Activated naive CD4-positive, alpha-beta T cell treated with anti-CD3 and anti-CD28 coated beads, Interleukin-2, amount 10 ng/mL, durations not matched to agents 7 days and 5 days (primary cell): ENCODE measurements at places on chromosomes 11 and 22.

GRCh38 chr11:103988595-103988969 lies 47.9 kb upstream of the DDI1 start:
- no peak for DNase-seq

DNA sequence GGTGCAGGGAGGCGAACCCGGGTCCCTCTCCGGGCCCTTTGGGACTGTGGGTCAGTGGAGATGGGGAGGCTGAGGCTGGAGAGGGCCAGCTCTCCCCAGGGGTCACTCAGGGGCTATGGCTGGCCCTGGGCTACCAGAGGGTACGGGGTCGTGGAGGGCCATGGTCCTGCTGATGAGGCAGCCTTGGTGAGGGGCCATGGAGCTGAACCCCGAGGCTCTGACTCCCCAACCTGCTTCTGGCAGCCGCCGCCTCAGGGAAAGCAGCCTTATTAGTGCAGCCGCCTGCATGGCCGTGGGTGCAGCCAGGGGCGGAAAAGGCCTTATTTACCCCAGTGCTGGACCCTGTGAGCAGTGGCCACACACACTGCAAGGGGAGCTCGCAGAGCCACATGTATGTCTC lies 139.4 kb downstream of the MIAT start:
- DNase-seq, result no peak

DNA sequence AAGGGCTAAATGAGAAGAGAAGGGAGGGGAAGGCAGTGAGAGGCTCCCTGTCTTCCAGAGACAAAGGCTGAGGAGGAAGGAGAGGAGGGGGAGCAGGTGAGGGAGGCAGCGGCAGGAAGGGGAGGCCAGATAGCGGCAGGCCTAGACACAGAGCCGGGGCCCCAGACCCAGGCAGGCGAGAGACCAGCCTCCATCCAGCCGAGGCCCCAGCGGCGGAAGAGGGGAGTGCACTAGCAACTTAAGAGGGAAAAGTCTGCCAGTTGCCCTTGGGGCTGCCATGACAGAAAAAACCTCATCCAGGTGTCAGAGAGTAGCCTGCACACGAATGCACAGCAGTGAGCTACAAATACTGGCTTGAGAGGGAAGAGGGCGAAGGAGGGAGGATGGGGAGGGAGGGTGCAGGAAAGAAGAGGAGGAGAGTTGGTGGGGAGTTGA lies 46.7 kb downstream of the IGLL1 start:
- peak; percentile 46 for DNase-seq

DNA sequence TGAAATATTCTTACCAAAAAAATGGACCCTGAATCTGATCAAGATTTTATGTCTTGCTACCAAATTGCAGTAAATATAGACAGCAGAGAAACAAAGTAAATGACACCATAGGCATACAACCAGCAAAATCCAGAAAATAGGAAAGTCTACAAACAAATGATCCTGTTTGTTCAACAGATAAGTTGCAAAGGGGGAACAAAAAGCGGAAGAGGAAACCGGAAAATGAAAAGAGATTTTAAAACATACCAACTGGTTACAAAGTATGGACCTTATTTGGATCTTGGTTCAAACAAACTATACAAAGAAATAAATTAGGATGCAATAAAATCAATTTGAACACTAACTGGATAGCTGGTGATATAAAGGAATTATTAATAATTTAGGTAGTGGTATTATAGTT lies 92.0 kb downstream of the TMPRSS5 start:
- DNase-seq, result no peak

DNA sequence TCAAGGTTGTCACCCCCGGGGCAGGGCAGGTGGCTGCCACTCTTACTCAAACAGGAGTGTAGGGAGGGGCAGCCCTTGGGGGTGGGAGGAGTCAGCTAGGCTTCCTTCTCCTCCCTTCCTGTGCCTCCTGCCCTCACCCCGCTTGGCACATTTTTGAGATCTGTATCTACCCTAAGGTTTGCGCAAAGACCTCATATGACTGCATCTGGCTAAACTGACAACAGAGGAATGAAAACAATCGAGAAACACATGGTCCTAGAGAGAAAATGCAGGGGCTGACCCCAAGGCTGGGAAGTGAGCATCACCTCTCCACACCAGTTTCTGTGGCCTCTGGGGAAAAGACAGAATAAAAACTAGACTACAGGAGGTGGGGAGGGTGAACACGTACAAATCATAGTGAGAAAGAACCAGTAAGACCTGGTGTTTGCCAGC lies 28.1 kb downstream of the IGSF9B start:
- peak; percentile 86 for DNase-seq

DNA sequence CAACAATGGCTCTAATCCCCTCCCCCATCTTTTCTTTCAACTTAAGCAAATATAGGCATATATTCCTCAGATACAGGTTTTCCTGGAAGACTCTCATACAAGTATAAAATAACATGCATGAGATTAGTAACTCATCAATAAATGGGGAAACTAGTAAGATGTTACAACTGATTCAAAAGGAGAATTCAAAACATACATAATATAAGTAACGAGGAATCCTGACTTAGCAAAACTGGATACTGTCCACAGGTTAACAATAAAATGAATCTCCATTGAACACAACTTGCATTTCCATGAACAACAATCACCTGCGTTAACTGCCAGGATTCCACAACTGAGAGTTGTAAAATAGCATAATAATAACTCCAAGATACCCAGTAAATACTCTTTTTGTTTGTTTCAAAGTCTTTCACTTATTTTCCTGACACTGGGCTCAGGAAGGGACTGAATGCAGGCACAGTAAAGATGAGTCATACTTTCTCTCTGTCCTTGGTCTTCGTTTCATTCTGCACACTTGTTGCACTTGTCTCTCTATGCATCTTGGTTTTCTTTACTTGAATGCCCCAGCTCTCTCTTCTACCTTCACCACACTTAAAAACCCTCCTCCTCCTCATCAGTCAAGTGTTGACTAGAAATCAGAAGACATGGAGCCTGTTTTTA lies 8.1 kb downstream of the APIP start:
- DNase-seq, result no peak

- no peak for DNase-seq
These were observed 120.3 kb upstream of the ZC3H12C start for GRCh38 chr11:109972939-109973338.

GRCh38 chr11:67617243-67617953 lies 10.7 kb downstream of the NDUFV1 start:
- DNase-seq, result no peak

DNA sequence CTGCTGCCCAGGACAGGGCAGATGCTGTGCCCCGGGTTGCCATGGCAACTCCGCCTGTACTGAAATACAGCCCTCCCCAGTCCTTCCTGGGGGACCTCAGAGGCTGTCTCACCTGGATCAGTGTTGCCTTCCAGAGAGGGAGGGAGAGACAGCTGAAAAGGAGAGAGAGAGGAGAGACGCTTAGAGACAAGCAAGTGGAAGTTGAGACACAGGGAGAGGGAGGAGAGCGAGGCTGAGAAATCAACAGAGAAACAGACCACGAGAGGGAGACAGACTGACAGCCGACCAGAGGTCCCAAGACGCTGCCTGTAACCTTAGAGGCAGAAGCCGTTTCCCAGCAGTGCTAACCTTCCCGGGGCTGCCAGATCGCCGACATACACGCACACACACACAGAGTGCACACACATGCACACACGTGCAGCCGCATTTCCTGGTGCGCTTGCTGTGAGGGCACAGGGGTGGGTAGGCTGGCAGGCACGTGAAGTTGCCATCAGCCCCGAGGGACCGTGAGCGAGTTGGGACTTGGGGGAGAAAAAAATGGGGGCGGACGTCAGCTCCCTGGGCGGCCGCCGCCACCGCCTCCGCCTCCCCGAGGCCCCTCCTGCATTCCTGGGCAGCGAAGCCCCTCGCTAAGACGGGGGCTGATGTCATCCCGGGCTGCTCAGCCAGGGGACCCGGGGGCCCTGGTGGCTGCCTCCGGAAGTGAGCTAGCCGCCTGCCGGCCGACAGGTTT lies 88.6 kb upstream of the CRYBB3 start:
- DNase-seq, result peak; percentile 67

GRCh38 chr22:23569716-23570115 lies 10.4 kb downstream of the IGLL1 start:
- DNase-seq, result no peak

DNA sequence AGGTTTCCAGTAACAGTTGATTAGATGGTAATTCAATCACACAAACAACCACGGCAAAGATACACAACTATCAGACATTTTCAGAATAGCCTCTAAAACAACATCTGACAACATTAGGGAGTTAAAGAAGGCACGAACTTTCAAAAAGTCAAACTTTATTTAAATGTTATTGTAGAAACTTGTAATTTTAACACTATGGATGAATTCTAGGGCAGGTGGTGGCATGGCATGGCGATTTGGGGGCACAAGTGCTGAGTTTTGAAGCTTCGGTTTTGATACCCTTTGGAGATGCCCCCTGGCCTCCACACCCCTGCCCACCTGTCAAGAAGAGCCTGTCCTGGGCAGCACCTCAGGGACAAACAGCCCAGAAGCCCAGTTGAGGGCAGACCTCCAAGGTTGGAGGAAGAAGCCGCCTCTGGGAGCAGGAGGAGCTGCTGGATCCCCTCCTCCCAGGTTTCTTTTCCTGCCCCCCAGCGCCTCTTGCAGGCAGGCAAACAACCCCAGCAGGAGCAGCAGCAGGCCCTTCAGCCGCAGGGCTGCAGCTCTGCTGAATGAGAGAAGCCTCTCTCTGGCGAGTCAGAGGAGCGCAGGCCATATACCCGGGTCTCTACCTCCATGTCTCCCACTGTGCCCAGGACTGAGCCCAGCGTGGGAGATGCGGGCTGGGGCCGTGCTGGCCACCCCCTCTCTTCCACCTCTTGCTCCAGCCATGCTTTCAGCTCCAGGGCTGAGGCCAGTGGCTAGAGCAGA lies 102.1 kb upstream of the IGLL5 start:
- DNase-seq, result no peak

- no peak for DNase-seq
These were observed 99.7 kb upstream of the SYT13 start for GRCh38 chr11:45385844-45386243.

GRCh38 chr11:120153221-120153620 lies 15.3 kb upstream of the TRIM29 start:
- no peak for DNase-seq

DNA sequence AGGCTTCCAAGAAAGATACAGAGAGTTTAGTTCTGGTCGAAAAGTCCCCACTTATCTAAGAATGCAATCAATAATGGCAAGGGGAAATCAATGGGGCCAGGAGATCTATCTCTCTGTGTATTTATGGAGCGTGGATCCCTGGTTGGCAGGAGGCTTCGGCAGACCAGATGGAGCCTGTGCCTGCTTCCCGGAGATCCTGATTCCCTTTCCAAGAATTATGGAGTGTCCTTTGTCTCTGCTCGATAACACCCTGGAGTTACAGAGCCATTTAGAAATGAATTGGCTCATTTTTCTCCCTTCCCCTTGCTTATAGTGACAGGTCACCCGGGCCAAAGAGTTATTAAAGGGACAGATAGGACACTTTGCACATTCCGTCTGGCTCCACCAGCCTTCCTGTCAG lies 92.4 kb downstream of the ISX start:
- no peak for DNase-seq

DNA sequence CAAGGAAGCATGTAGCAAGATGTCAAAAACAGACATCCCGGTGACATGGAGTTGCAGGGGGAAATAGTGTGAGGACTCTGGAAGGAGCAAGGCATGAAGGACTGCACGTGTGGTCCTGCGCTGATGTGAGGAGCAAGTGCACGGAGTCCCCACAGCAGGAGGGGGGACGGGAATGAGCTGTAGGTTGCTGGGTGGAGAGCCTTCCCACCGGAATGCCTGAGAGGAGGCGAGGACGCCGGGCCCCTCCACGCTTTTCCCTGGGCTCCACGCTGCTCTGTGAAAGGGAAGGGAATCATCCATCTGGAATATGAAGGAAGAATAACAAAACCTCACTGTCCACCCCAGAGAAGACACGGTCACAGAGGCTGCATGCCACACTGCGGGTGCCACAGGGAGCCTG lies 23.6 kb upstream of the EFCAB6 start:
- DNase-seq, result no peak

- no peak for DNase-seq
These were observed 114.1 kb downstream of the SEZ6L start for GRCh38 chr22:26283330-26283729.

- DNase-seq, result no peak
These were observed 161.8 kb upstream of the GRK3 start for GRCh38 chr22:25402501-25403283.

DNA sequence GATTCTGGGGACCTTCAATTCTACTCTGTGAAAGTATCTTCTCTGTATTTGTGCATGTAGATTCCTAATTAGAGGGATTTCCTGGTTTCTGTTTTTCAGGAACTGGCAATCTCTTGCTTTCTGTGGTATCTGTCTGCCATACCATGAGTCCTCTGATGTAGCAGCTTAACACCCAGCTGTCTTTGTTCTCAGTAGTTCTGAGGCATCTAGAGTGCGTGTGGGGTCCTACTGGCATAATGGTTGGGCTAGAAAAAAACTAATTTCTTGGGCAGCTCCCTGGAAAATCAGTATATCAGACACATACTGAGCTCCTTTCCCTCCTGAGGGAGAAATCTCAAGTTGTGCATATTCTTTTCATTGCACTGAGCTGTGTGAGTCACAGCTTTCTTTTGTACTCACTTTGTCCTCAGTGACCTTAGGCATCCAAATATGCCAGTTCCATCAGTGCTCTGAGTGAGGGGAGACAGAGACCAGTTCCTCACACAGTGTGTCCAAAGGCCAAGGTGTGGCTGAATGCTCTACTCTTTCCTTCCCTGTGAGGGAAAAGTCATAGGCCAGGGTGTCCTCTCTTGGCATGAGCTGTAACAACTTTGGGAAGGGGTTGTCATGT lies 35.5 kb upstream of the SLC22A24 start:
- no peak for DNase-seq

- no peak for DNase-seq
These were observed 46.8 kb downstream of the CACNA1I start for GRCh38 chr22:39617342-39617741.

DNA sequence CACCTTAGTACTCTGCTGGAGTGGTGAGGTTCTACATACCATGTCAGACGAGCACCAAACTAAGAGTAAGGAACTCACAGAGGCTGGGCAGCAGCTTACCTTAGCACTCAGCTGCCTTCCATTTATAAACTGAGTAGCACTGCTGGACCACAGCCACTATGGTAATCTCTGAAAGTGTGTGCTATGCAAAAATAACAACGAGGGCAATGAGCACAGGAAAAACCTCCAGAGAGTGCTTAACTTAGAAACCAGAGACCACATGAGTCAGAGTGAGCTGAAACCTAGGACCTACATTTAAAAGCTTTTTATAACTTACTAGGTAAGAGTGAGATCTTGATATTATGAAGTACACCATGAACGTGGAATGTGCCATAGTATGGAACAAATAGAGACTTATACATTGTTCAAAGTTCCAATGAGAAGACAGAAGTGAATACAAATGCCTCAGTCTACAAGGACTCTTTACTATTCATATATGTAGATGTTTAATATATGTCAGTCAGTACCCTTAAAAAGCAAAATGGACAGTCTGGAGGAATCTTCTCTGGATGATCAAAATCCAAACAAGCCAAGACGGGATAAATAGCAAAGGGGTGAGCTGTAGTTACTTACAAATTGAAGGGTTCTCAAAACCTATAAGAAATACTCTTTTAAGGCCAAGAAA lies 17.2 kb upstream of the CD59 start:
- DNase-seq, result no peak
